ENCODE measurements at places on chromosomes 1 and 21.

- no peak for DNase-seq
Observed at GRCh38 chr1:73674945-73675561, 522.9 kb downstream of the LRRIQ3 start.

DNA sequence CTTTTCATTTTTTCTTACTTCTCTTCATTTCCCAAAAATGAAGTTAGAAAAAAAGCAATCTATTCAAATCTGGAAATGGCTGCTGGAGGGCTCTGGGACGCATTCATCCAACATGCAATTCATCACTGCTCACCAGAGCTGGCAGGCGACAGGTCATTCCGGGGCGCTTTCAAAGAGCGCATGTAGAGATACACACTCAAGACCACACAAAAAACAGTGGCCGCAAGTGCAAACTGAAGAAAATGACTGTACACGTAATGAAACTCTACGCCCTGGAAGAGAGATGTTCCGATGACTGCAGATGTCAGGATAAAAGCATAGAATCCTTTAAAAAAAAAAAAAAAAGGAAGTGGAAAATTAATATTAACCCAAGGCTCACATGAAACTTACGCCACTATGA, 15.5 kb downstream of the LBR start:
- DNase-seq: no peak

DNA sequence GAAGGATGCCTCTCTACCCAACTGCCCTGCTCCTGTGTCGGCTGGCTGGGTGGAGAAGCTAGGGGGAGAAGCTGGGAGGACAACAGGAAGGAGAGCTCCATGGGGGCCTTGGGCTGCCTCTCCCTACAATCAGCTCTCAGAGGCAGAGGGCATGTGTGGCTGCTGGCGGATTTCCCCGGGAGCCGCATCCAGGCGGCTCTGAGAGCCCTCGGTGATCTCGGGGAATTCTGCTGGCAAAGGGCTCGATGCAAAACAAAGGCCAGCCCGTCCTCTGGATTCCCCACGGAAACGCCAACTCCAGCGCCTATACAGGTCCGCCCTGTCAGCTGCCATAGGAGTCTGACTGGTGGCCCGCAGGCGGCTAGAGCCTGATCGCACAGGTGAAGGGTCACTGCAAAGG, 26.4 kb upstream of the EVA1B start:
- DNase-seq: no peak

GRCh38 chr1:31373897-31374486, 1.1 kb upstream of the FABP3 start:
- peak; percentile 33 for DNase-seq

- DNase-seq: no peak
Observed at GRCh38 chr1:222010306-222010705, 268.4 kb upstream of the DUSP10 start.

DNA sequence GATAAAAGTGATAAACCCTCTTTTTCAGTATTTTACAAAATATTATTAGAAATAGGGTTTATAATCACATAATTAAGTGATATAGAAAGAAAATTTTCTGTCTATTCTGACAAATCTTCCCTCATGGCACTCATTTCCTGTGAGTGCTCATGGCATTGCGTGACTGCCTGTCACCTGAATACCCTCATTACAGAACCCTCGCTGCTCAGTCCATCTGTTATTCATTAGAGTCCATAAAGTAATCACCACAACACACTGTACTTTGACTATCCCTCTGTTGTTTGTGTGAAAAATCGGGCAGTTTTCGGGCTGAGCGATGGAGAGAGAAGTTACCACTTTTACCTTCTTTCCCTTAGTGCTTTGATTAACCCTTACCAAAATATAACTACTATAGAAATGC, 100.4 kb upstream of the BRINP3 start:
- no peak for DNase-seq

DNA sequence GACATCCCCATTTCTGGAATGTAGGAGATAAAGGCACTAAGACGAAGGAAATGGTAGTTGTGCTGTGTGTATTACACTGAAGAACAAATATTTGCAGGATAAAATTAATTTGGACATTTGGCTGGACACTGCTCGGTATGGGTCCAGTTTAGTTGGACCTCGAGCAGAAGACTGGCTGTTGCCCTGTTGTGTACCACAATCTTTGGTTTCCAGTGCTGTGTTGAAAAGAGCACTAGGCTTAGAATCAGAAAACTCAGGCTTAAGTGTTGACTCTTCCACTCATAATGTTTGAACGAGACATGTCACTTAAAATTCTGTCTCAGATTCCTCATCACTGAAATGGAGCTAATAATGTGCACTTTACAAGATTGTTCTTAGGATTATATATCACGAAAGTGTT, 1.2 kb upstream of the ARPC5 start:
- no peak for DNase-seq

GRCh38 chr1:33660956-33661355, 188.5 kb downstream of the ZSCAN20 start:
- DNase-seq: no peak

GRCh38 chr1:102282955-102283354, 286.2 kb upstream of the OLFM3 start:
- DNase-seq: no peak

DNA sequence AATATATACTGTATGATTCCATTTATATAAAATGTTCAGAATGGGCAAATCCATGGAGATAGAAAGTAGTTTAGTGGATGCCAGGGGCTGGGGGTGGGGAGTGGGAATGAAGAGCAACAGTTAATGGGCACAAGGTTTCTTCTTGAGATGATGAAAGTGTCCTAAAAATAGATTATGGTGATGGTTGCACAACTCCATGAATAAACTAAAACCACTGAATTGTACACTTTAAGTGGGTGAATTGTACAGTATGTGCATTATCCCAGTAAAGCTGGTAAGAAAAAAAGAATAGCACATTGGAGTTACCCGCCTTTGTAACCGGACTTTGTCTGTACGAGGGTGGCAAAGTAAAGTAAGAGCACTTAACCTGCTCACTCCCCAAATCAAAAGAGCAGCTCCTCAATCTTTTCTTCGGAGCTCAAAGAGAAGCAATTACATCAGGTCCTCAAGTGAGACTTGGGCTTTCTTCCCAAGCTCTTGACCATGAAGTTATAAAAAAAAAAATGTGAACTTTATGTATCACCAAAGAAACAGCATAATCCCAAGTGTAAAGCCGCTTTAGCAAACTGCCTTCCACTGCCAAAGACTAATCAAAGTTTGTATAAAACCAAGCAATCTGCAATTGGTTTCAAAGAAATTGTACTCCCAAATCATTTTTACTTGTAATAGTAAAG, 32.1 kb downstream of the ALDH9A1 start:
- no peak for DNase-seq

DNA sequence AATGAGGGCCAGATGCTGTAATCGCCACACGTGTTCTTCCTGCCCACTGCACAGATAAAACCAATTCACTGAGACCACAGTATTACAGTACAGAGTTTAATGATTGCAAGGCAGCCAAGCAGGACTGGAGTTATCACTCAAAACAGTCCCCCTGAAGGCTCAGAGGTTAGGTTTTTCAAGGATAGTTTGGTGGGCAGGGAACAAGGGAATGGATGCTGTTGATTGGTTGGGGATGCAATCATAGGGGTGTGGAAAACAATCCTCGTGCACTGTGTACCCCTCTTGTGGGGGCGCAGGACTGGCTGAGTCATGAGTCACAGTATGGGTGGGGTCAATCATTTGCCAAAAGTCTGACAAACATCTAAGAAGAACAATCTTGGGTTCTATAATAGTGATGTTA, 12.4 kb upstream of the USP1 start:
- no peak for DNase-seq

DNA sequence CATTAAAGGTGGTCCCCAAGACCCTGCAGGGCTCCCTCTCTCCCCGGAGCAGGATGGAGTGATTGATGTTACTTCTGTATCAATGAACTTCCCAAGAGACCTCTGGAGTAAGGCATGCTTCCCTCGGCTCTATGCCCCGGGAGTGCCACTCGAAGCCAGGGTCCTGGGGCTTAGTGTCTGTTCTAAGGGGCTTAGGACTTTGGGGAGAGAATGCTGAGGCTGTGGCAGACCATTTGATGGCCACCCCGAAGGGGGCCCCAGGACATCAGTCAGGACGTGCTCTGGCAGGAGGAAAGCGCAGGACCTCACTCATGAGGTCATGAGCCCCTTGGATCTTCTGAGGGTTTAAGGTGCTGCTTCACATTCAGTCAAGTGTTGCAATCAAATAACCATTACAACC, 7.5 kb downstream of the KIAA1614 start:
- DNase-seq: no peak

DNA sequence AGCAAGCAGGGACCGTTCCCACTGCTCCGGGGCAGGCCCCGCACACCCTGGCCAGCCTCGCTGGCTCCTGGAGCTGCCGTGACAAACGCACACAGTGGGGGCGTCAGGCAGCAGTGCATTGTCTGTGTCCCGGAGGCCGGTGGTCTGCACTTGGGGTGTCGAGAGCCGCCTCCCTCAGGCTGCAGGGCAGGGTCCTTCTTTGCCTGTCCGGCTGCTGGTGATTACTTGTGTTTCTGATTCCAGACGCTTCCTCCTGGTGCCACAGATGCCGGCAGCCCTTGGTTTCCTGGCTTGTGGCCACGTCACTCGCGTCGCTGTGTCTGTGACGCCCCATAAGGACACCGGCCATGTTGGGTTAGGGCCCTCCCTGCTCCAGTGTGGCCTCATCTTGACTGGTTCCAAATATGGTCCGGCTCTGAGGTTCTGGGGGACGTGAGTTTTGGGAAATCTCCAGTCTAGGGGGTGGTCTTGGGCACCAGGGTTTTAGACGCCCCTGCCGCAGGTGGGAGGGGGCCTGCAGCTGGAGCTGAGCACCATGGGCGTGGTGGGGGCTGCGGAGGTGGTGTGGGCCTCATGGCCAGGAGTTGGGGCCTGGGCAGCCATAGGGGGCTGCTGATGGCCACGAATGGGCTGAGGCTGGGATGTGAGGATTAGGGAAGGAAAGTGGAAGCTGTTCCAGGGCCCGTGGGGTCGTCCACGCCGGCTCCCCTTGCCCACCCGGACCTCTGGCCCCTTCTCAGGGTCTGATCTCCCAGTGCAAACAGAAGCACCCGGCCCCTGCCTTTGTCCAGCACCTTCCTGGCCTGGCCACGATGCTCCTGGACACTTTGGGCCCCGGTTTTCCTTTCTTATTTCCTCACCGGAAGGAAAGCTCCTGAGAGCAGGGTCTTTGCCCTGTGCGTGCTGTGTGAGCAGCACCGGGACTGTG, 41.0 kb downstream of the SLX9 start:
- DNase-seq: no peak

DNA sequence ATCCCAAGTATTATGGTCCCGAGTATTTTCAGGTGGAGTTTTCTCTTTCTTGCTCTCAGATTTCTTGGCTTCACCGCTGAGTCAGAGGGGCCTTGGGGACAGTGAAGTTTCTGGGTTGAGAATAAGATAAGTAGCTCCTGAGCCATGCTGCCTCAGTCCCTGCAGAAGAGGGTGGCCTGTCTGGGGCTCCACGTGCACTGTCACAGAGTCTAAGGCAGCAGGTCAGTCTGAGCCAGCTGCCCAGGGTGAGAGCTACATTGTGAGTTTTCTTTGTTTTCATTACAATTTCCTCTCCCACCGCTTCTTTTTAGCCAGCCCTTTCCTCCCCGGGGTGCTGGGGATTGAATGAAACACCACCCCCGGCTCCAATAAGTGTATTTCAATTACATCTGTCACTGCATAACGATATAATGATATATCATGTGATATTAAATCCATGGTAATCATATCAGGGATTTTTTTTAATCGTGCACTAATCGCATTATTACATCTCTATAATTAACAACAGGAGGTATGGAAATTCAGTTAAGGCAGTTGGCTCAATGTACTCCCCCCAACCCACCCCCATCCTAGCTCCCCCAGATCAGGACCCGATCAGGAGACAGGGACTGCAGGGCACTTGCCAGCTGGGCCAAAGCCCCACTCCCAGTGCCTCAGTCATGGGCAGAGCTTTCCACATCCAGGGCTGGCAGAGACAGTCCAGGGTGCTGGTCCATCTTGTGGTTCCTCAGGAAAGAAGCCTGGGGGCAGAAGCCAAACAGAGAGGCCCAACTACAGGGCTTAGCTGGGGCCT, 43.7 kb downstream of the DMAP1 start:
- DNase-seq: no peak

- DNase-seq: no peak
Observed at GRCh38 chr1:18161690-18162089, 54.1 kb downstream of the IGSF21 start.

DNA sequence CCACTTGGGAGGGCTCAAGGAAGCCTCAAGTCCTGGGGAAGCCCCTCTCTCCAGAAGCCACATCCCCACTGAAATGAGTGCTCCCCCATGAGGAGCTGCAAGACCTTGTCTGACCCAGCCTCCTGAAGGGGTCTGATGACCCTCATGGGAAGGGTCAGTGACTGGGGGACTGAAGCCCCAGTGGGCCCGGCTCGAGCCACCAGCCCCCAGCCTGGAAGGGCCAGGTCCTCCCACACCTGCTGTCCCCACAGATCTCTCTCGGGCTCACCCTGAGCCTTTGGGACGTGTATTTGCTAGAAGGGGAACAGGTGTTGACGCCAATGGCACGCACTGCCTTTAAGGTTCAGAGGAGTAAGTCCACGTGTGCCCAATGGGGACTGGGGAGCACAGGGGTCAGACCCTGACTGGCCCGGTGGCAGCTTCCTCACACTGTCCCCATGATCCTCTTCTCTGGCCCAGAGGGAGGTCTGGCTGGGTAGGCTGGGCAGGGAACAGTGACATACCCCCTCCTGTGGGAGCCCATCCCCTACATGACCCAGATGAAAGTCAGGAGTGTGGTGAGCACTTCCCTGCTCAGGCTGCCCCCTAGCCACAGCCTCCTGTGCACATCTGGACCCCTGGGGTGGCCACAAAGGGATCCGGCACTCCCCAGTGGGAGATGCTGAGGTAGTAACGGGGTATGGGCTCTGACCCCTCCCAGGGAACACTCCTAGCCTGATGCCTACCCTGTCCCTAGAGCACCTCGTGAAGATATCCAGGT, 12.4 kb upstream of the SRARP start:
- no peak for DNase-seq

- no peak for DNase-seq
Observed at GRCh38 chr1:73832276-73833181, 365.4 kb downstream of the LRRIQ3 start.

GRCh38 chr1:165841582-165842017, 14.2 kb downstream of the UCK2 start:
- peak; percentile 19 for DNase-seq

- DNase-seq: peak; percentile 13
Observed at GRCh38 chr1:216221260-216221700, 202.0 kb downstream of the USH2A start.
